ENCODE measurements at places on chromosomes 3 and 15. TPM values are rescaled to one million over a fixed set of nuclear protein-coding genes. Genes with fewer than 3 reads are reported as not detected.

- H3K27me3 ChIP-seq, result no peaks in the 10 kb centered on the region
- H3K4me3 ChIP-seq, result no peak overlapping the region
- H3K4me1 ChIP-seq, result peaks cover 3% of the 10 kb centered on the region
- no peak overlapping the region for H3K27ac ChIP-seq
- peaks cover 5% of the 10 kb centered on the region for H3K36me3 ChIP-seq
- DNase-seq, result no peak
Observed at GRCh38 chr15:38320866-38321265, 68.2 kb downstream of the SPRED1 start.

DNA sequence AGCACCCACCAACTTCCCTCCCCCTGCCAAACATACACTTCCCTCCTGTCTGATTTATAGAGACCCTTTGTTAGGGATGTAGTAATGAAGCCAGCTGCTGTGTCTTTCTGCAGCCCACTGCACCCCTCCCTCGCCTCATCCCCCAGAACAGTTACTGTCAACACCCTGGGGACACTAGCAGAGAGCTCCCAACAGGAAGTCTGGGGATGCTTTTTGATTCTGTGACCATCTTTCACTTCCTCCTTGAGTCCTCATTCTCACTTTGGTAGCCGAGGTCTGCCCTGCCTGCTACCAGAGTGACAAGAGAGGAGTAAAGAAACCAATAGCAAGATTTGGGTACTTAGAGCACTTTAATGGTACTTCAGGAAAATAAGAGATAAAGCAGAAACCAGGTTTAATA is 201.6 kb downstream of the SATB1 start:
- H3K36me3 ChIP-seq, result no peaks in the 10 kb centered on the region
- H3K27ac ChIP-seq, result no peak overlapping the region
- DNase-seq, result no peak
- H3K27me3 ChIP-seq, result no peaks in the 10 kb centered on the region
- no peaks in the 10 kb centered on the region for H3K4me1 ChIP-seq

The MAGI1 gene
- total RNA-seq, result 66.6 TPM

DNA sequence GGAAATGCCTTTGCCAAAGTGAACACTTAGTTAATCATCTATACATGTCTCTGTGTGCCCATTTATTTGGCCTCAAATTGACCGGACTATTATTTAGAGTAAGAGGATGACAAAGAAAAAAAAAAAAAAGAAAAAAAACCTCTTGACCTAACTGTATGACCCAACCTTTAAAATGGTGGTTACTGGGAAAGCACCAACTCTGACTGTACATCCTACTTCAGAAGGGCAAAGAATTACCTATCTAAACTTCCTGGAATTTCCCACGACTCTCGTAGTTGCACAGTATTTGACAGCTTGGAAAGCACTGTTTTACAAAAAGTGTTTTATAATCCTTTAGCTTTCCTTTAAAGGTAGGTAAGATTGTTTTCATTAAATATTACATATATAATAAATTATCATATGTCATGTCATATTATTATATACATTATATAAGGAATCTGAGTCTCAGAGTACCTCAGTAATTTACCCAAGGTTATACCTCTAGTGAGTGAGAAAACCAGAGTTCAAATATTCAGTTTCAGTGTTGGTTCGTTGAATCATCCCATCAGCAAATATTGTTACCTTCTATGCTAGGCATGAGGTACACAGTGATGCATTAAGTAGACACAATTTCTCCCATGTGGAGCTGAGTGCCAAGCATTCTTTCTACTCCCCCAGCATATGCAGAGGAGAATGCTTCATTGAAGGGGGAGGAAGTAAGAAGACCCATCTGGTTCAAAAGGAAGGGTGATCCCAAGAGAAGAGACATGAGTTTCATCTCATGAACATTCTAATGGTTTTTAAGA is 5.0 kb downstream of the BCL2A1 start:
- H3K4me3 ChIP-seq, result no peak overlapping the region
- no peaks in the 10 kb centered on the region for H3K36me3 ChIP-seq
- peaks cover 6% of the 10 kb centered on the region for H3K4me1 ChIP-seq
- no peak overlapping the region for H3K27ac ChIP-seq
- no peak for DNase-seq

The RAD51 gene
- 1.8 TPM for total RNA-seq

DNA sequence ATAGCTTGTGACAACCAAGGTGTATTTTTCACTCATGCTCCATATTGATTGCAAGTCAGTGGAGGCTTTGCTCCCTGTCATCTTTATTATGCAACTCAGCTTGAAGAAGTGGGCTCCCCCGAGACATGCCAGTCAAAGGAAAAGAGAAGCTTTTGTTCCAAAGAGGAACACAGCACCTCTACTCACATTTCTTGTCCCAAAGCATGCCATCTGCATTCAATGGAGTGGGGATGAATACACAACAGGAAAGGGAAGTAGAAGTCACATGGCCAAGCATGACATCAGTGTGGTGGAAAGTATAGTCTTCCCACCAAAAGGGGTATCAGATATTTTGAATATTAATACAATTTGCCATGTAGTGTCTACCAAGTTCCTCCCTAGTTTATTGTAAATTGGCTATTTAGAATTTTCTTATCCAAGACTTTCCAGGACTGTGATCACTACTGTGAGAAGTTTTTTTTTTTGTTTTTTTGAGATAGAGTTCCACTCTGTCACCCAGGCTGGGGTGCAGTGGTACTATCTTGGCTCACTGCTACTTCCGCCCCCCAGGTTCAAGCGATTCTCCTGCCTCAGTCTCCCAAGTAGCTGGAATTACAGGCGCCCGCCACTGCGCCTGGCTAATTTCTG is 114.5 kb downstream of the GMPS start:
- peaks cover 4% of the 10 kb centered on the region for H3K4me1 ChIP-seq
- no peaks in the 10 kb centered on the region for H3K27me3 ChIP-seq
- DNase-seq, result no peak
- no peak overlapping the region for H3K4me3 ChIP-seq

The SLC4A7 gene
- 203 TPM for total RNA-seq

DNA sequence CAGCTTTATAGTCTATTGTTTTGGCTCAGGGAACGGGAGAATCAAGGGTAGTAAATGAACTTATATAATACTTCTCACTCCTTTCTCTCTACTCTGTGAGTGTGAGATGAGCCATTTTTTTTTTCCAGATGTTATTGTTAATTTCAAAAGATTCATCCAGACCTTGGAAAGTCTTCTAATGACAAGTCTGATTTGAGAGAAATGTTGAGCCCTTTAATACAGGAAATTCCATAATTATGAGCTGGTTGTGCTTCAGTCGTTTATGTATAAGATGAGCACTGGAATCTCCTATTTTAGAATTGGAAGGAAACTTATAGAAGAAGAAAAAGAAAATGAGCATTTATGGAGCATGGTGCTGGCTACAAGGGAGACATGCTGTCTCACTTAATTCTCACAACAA is 92.0 kb downstream of the FBN1 start:
- no peaks in the 10 kb centered on the region for H3K27me3 ChIP-seq
- H3K27ac ChIP-seq, result peak overlapping the region; percentile 55
- DNase-seq, result no peak
- H3K4me1 ChIP-seq, result peaks cover 61% of the 10 kb centered on the region
- H3K36me3 ChIP-seq, result peaks cover 33% of the 10 kb centered on the region
- no peak overlapping the region for H3K4me3 ChIP-seq

GRCh38 chr3:9121366-9122001 is 128.0 kb downstream of the SRGAP3 start:
- no peak for DNase-seq
- H3K36me3 ChIP-seq, result no peaks in the 10 kb centered on the region
- H3K4me1 ChIP-seq, result no peaks in the 10 kb centered on the region
- H3K4me3 ChIP-seq, result no peak overlapping the region

- H3K36me3 ChIP-seq, result peaks cover 77% of the 10 kb centered on the region
- DNase-seq, result peak; percentile 23
- no peak overlapping the region for H3K4me3 ChIP-seq
- H3K4me1 ChIP-seq, result peaks cover 76% of the 10 kb centered on the region
- H3K27me3 ChIP-seq, result no peaks in the 10 kb centered on the region
Observed at GRCh38 chr3:134356411-134357040, 17.7 kb downstream of the AMOTL2 start.

GRCh38 chr15:99407716-99408115 is 156.4 kb downstream of the LRRC28 start:
- no peaks in the 10 kb centered on the region for H3K27me3 ChIP-seq
- peaks cover 15% of the 10 kb centered on the region for H3K4me1 ChIP-seq
- no peak for DNase-seq
- H3K4me3 ChIP-seq, result peak overlapping the region; percentile 41
- H3K36me3 ChIP-seq, result no peaks in the 10 kb centered on the region

GRCh38 chr3:45199837-45200648 is 26.0 kb downstream of the TMEM158 start:
- no peaks in the 10 kb centered on the region for H3K27me3 ChIP-seq
- H3K4me3 ChIP-seq, result peak overlapping the region; percentile 15
- H3K36me3 ChIP-seq, result no peaks in the 10 kb centered on the region
- H3K4me1 ChIP-seq, result peaks cover 22% of the 10 kb centered on the region

DNA sequence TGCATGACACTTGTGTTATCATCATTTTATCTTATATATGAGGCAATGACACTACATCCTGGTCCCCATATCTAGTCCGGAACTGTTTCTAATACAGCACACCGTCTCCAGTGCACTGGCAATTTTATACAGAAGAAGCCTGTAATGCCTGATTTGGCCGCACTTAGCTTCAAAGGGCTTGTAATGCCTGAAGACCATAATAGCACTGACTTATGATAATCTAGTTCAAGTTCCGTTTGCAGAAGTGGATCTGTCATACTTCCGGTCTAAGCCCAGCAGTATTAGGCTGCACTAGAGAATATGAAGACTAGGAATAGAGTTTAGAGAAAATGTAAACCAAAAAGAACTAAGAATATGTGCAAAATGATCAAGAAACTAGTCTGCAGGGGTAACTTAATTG is 1.3 kb downstream of the BNIP2 start:
- peak overlapping the region; percentile 100 for H3K4me3 ChIP-seq
- H3K27ac ChIP-seq, result peak overlapping the region; percentile 98
- H3K36me3 ChIP-seq, result peaks cover 11% of the 10 kb centered on the region
- H3K4me1 ChIP-seq, result peaks cover 29% of the 10 kb centered on the region
- H3K27me3 ChIP-seq, result no peaks in the 10 kb centered on the region

- peaks cover 3% of the 10 kb centered on the region for H3K4me1 ChIP-seq
- peaks cover 55% of the 10 kb centered on the region for H3K27me3 ChIP-seq
- no peaks in the 10 kb centered on the region for H3K36me3 ChIP-seq
- no peak overlapping the region for H3K27ac ChIP-seq
Observed at GRCh38 chr15:88607951-88608350, 13.2 kb upstream of the AEN start.

DNA sequence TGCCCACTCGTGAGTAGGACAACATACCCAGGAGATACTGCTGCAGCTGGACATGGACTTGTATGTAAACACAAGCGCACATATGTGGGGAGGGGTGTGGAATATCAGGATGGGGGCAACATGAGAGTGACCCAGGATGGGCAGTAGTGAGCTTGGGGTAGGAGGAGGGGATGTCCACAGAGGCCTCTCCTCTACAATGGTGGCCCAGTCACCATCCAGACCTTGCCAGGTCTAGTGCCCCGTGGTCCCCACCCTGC is 266 bp upstream of the ZBTB47 start:
- H3K27me3 ChIP-seq, result no peaks in the 10 kb centered on the region
- H3K4me1 ChIP-seq, result peaks cover 58% of the 10 kb centered on the region
- DNase-seq, result no peak
- peak overlapping the region; percentile 86 for H3K27ac ChIP-seq
- peaks cover 17% of the 10 kb centered on the region for H3K36me3 ChIP-seq

The ZCWPW2 gene
- total RNA-seq, result 0.88 TPM

The ARL6IP5 gene
- total RNA-seq, result 99.9 TPM

DNA sequence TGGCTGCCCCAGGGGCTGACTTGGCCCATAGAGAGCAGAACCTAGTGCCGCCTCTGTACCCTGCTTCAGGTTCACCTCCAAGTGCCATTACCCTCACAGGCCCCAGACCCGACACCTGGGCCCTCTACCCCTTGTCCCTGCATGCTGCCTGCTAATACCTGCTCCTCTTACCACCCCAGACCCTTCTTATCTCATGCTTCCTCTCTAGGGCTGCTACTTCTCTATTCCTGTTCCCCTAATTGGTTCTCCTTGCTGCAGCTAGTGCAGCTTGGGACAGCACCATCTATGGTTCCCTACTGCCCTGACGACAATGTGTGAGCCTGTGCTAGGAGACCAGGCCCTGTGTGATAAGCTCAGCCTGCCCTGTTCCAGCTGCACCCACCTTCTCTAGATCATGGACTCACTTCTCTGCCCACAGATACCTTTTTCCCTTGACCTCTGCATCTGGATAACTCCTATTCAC is 15.3 kb downstream of the HDAC11 start:
- H3K4me3 ChIP-seq, result no peak overlapping the region
- no peak for DNase-seq
- H3K36me3 ChIP-seq, result no peaks in the 10 kb centered on the region

Data from osteoblast (primary cell).